Heart right ventricle (tissue), 16 donors: ENCODE measurements at places on chromosomes 16 and 17. TPM values are rescaled to one million over a fixed set of nuclear protein-coding genes. Genes with fewer than 3 reads are reported as not detected.
A peak's percentile ranks its signal among the peaks of the same experiment; 100 is the strongest.

PRSS53 gene
- 0.46 TPM for polyA plus RNA-seq

ZFHX3 gene
- 1.6 TPM for polyA plus RNA-seq

IL17C gene
- polyA plus RNA-seq = not detected

FKBP10 gene
- 29.3 TPM for polyA plus RNA-seq

PPY gene
- not detected for polyA plus RNA-seq

CACNB1 gene
- polyA plus RNA-seq = 11.5 TPM

TUFM gene
- polyA plus RNA-seq = 362 TPM

DNA sequence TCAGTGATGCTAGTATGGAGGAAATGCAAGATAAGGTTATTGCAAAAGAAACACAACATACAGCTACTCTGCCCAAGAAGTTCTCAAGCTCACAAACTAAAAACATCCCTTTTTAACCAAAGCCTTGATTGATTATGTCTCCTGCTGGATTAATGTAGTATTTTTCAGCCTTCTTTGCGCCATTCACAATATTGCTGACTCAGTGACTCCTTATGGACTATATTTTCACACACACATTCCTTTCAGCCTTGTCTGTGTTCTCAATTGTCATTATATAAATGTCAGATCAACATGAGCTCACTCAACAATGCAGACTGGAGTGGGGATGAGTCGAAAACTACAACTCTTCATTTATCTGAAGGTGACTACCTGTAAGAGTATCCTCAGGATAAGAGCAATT, 579.3 kb upstream of the CDH8 start:
- no peak for DNase-seq

- no peak for DNase-seq
Measured at GRCh38 chr16:73697336-73697735, 599.3 kb upstream of the PSMD7 start.

- DNase-seq = no peak
Measured at GRCh38 chr16:86257546-86257945, 252.8 kb upstream of the FOXF1 start.

GRCh38 chr17:49193513-49194296, 16.7 kb downstream of the GNGT2 start:
- DNase-seq = peak; percentile 52

- DNase-seq = peak; percentile 99
Measured at GRCh38 chr16:2251296-2252111, at the start of gene ECI1. ECI1 (minus strand) TSS chr16:2251587; CDS start chr16:2251566, 21 bp downstream.

GRCh38 chr17:76247304-76247703, 7.0 kb upstream of the RNF157 start:
- no peak for DNase-seq

GRCh38 chr17:40953881-40954280, 12.9 kb downstream of the KRT39 start:
- no peak for DNase-seq

GRCh38 chr17:44385287-44386181, 3.9 kb downstream of the ITGA2B start:
- peak; percentile 77 for DNase-seq

DNA sequence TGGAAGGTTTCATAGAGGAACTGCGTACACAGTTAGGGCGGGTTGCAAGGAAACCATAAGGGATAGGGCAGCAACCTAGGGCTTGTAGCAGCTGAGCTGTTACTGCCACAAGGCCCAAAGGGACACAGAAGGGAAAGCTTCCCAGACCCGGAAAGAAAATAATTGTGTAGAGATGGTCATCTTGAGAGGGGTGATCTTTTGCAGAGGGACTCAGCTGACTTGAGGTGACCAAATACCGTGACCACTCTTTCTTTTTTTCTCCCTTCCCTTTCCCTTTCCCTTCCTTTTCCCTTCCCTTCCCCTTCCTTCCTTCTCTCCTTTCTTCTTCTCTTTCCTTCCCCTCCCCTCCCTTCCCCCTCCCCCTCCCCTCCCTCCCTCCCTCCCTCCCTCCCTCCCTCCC, 8.5 kb upstream of the CREBBP start:
- DNase-seq = no peak

- DNase-seq = no peak
Measured at GRCh38 chr17:66354472-66354871, 52.1 kb downstream of the PRKCA start.

GRCh38 chr16:12293017-12293618, 316.6 kb downstream of the SNX29 start:
- no peak for DNase-seq

- no peak for DNase-seq
Measured at GRCh38 chr16:20956319-20956718, 55.7 kb downstream of the LYRM1 start.

DNA sequence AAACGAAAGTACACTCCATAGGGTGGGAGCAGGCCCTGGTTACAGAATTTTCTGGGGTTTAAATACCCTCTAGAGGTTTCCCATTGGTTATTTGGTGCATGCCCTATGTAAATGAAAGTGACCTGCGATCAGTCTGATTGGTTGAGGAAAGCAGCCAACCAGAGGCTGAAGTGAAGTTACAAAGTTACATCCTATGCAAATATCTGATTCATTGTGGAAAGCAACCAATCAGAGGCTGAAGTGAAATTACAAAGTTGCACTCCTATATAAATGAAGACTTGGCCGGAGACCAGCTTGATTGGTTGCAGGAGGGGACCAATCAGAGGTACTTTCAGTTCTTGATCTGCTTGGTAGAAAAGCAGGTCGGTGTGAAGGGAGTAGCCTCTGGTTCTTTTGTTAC, 24.4 kb downstream of the NAA60 start:
- no peak for DNase-seq

DNA sequence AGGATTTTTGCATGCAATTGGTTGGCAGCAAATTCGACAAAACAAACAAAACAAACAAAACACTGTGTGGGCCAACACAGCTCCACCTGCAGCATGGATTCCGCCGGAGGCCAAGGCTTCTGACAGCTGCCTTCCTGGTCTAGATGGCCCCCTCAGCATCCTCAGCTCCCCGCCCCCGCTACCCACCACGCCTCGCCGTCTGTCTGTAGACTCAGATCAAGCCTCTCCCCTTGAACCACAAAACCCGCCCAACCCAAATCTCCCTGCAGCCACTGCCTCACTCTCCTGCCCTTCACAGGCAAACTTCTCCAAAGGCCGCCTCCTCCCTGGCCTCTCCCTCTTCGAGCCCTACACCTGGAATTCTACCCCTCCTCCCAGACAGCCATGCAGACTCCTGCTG, 57.9 kb downstream of the RTN4RL1 start:
- DNase-seq = no peak

DNA sequence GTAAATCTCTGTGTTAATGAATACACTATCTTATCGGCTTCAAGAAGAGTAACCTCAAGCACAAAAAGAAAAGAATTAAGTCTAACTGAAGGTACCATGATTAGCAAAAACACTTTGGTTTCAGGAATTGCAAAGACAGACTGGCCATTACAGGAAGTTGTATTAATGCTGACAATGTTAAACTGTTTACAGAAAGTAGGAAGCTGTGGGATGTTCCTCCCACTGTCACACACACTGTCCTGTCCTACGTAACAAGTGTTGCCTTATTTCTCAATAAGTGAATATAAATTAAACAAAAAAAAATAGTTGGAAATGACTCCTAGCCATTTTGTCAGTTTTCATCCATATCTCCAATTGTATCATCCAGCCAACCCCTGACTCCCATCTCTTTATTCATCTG, 8.6 kb downstream of the GNA13 start:
- DNase-seq = no peak

- DNase-seq = no peak
Measured at GRCh38 chr17:32331243-32332040, 10.5 kb downstream of the C17orf75 start.

DNA sequence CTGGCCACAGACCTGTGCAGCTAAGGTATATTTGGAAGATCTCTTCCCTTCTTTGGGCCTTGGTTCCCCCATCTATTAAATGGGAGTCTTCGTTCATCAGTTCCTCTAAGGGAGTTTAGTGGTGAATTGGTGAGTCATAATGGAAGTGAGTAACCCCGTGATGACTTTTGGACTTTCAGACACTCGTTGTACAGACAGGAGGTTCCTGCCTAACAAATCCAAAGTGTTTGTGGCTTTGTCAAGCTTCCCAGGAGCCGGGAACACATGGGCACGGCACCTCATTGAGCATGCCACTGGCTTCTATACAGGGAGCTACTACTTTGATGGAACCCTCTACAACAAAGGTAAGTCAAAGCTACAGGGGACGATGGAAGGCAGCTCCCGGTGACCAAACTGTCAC, 40.4 kb downstream of the WSCD1 start:
- no peak for DNase-seq

GRCh38 chr17:81635973-81636504, 873 bp downstream of the NPLOC4 start:
- no peak for DNase-seq
